ENCODE measurements at places on chromosomes 12 and 14. TPM values are rescaled to one million over a fixed set of nuclear protein-coding genes. Genes with fewer than 3 reads are reported as not detected.

The TBX3 gene
- 425 TPM for total RNA-seq

The AMHR2 gene
- total RNA-seq, result 12.3 TPM

DNA sequence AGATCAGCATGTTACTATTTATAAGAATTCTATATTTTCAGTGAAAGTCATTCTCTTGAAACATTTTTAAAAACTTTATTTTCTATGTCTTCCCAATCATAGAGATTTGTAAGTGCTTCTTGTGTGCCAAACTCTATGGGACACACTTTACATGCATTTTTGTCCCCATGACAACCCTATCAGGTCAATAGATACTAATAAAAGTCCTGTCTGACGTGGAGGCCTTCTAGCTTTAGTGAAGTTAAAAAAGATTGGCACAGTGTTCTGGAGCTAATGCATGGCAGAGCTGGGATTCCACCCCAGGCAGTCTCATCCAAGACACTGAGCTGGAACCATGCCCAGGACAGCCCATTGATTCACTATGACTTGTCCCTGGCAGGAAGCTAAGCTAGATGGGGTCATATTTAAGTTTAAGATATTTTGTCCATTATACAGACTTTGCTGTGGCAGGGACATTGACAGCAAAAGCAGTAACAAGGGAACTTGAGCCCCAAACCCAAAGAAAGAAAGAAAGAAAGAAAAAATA is 28.1 kb downstream of the TTC6 start:
- DNase-seq, result no peak
- no peak overlapping the region for H3K27ac ChIP-seq
- H3K4me3 ChIP-seq, result no peak overlapping the region
- H3K4me1 ChIP-seq, result peaks cover 8% of the 10 kb centered on the region
- no peaks in the 10 kb centered on the region for H3K36me3 ChIP-seq

DNA sequence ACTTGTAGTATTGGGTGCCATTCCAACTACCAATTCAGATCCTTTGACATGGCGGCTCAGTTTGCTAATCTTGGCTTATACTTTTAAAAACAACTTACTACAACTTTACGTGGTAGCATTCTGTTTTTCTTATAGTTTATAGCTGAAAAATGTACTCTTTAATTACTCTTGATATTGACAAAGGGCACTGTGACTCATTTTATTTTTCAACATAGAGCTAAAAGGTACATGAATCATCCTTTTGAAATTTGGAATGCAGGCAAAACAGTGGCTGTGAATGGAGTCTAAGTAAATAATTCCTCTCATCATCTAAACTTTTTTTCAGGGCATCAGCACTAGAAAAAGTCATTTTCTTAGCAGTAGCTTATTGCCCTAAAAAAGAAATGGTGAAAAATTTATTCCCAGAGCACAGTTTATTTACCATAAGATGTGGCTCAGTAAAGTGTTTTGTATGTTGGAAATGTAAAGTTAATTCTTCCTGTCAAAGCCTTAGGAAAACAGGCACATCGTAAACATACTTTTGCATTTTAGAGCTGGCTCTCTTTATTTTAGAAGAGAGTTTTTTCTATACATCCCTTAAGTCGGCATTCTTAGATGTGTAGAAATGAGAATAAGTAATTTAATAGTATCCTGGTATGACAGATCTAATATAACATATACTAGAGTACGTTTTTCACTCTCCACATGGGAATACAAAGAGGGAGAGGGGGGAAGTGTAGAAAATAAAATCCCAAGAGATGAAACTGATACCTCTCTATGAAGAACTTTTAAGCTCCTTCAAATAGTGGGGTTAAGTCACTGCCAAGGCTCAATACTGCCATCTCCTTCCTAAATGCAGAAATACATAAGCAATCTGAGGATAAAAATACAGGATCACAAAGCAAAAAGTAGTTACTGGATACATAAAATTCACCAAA is 55.2 kb downstream of the SLC25A21 start:
- H3K36me3 ChIP-seq, result no peaks in the 10 kb centered on the region
- no peaks in the 10 kb centered on the region for H3K4me1 ChIP-seq
- no peaks in the 10 kb centered on the region for H3K27me3 ChIP-seq
- DNase-seq, result no peak
- H3K4me3 ChIP-seq, result no peak overlapping the region
- no peak overlapping the region for H3K27ac ChIP-seq

GRCh38 chr12:70598467-70599193 is 38.6 kb downstream of the PTPRB start:
- peaks cover 2% of the 10 kb centered on the region for H3K27me3 ChIP-seq
- no peaks in the 10 kb centered on the region for H3K36me3 ChIP-seq
- no peak overlapping the region for H3K4me3 ChIP-seq

GRCh38 chr12:111066744-111067437 is 146.5 kb upstream of the MYL2 start:
- no peak overlapping the region for H3K4me3 ChIP-seq
- peaks cover 9% of the 10 kb centered on the region for H3K36me3 ChIP-seq
- H3K27ac ChIP-seq, result no peak overlapping the region
- H3K27me3 ChIP-seq, result no peaks in the 10 kb centered on the region

GRCh38 chr12:3553221-3553620 is 62.2 kb downstream of the PRMT8 start:
- no peak overlapping the region for H3K4me3 ChIP-seq
- DNase-seq, result peak; percentile 20
- H3K27ac ChIP-seq, result no peak overlapping the region
- H3K36me3 ChIP-seq, result no peaks in the 10 kb centered on the region
- H3K4me1 ChIP-seq, result no peaks in the 10 kb centered on the region

DNA sequence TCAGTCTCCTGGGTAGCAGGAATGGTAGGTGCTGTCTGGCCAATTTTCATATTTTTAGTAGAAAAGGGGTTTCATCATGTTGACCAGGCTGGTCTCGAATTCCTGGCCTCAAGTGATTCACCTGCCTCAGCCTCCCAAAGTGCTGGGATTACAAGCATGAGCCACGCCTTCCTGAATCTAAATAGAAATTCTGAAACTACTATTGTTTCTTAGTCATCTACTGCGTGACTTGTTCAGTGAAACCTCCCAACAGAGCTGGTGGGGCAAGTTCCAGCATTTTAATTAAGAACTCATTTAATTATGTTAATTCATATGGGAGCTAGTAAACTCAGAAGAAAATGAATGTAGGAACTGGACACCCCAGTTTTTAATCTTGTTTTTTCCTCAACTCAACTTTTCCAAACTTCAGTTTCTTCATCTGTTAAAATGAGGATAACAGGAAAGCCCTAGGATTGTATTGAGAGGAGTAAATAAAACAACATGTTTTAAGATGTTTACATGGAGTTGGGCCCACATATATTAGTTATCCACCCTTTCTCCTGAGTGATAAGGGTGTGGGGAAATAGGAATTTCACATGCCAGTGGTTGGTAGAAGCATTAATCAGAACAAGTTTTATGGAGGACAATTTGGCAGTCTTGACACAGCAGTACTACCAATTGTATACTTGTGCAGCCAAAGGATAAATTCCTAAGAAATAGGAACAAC is 335.8 kb upstream of the E2F7 start:
- no peak overlapping the region for H3K27ac ChIP-seq
- H3K4me3 ChIP-seq, result no peak overlapping the region
- H3K36me3 ChIP-seq, result no peaks in the 10 kb centered on the region
- H3K4me1 ChIP-seq, result peaks cover 22% of the 10 kb centered on the region
- DNase-seq, result no peak
- H3K27me3 ChIP-seq, result no peaks in the 10 kb centered on the region

DNA sequence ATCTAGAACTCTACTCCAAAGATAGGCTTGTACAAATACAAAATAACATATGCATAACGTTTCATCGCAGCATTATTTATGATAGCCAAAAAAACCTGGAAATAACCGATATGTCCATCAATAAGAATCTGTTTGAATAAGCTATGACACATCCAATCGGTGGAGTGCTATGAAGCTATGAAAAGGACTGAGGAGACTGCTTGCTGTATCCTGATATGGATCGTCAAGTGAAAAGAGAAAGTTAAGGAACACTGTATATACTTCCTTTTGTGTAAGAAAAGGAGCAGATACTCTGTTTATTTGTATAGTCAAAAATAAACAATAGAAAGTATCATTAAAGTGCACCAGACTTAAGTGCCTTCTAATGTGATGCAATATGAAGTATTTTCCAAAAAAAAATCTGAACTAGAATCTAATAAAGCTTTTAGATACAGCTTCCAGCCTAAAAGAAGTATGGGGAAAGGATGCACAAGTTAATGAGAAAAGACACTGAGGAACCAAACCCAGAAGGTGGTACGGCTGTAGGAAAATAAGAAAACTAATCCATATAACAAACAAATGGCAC is 645 bp upstream of the KLHDC1 start:
- DNase-seq, result no peak
- no peaks in the 10 kb centered on the region for H3K27me3 ChIP-seq
- peak overlapping the region; percentile 74 for H3K4me3 ChIP-seq
- H3K4me1 ChIP-seq, result peaks cover 26% of the 10 kb centered on the region

DNA sequence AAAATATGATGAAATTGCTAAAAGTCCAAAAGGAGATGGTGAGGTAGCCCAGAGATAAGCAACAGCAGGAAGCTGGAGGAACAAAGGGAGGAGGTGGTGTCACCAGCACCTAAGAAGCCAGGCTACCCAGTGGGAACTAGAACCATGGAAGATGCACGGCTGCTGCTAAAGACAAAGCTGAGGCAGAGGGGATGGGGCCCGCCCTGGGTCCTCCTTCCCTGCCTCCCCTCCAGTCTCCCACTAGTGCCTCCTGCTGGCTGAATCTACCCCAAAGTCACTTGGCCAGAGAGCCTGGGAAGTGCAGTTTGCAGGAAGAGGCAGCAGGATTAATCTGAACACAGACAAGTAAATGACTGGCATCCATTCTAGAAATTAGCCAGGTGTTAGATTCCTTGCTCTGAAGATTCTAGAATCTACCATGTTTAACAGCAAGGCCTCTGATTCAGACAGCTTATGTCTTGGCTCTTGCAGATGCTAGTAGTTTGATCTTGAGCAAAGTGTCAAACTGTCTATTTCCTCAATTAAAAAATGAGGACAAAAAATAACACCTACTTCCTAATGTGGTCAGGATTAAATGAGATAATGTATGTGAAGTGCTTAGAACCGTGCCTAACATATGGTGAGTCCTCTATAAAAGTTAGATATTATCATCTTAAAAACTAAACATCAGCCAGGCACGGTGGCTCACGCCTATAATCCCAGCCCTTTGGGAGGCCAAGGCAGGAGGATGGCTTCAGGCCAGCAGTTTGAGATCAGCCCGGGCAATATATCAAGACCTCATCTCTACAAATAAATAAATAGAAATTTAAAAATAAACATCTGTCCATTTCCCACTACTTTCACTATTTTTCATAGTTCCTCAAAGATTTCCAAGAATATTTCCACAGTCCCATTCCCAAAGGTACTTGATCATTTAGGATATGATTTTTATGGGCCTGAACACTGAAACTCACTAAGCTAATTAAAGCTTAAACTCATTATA is 5.8 kb upstream of the LRP10 start:
- H3K27ac ChIP-seq, result no peak overlapping the region
- peaks cover 5% of the 10 kb centered on the region for H3K4me1 ChIP-seq
- H3K27me3 ChIP-seq, result no peaks in the 10 kb centered on the region
- no peak for DNase-seq

DNA sequence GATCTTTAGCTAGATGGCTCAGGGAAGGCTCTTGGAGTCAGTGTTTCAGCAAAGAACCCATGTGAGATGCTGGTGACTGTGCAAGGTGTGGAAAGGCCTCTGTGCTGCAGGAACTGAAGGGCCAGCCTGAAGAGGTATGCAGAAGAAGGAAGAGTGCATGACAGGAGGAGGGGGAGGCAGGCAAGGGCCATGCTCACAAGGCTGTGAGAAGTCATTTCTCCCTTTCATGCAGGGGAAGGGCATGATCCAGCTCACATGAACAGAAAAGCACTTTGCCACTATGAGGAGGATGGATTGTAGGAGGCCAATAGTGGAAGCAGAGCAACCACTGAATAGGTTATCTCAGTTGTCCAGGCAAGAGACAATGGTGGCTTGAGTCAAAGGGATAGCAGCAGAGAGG is 83.7 kb downstream of the SSPN start:
- peaks cover 18% of the 10 kb centered on the region for H3K4me1 ChIP-seq
- no peak overlapping the region for H3K27ac ChIP-seq
- H3K4me3 ChIP-seq, result no peak overlapping the region
- no peak for DNase-seq
- no peaks in the 10 kb centered on the region for H3K27me3 ChIP-seq
